Natural killer cell treated with Interleukin-12 subunit alpha and Interleukin-12 subunit beta and Interleukin-15 and Interleukin-18, amount 100 ng/mL, for 72 hours (primary cell): ENCODE measurements at places on chromosomes 12 and 14. TPM values are rescaled to one million over a fixed set of nuclear protein-coding genes. Genes with fewer than 3 reads are reported as not detected.

GRCh38 chr12:114302117-114302516 is 103.8 kb downstream of the TBX5 start:
- no peak for DNase-seq

GRCh38 chr12:14664434-14665023 is 31.9 kb downstream of the GUCY2C start:
- DNase-seq, result no peak

- DNase-seq, result no peak
Measured at GRCh38 chr12:102461501-102461900, 18.9 kb downstream of the IGF1 start.

- DNase-seq, result no peak
Measured at GRCh38 chr12:108635201-108635996, 1.7 kb upstream of the SELPLG start.

- DNase-seq, result no peak
Measured at GRCh38 chr12:96698521-96698920, 208.5 kb upstream of the NEDD1 start.

- no peak for DNase-seq
Measured at GRCh38 chr14:64467566-64467965, 2.3 kb downstream of the AKAP5 start.

GRCh38 chr12:68675101-68675842 is 11.5 kb upstream of the NUP107 start:
- DNase-seq, result peak; percentile 81

GRCh38 chr14:87179936-87180335 is 813.0 kb downstream of the GALC start:
- no peak for DNase-seq

GRCh38 chr12:59084511-59085375 is 164.4 kb upstream of the LRIG3 start:
- no peak for DNase-seq

DNA sequence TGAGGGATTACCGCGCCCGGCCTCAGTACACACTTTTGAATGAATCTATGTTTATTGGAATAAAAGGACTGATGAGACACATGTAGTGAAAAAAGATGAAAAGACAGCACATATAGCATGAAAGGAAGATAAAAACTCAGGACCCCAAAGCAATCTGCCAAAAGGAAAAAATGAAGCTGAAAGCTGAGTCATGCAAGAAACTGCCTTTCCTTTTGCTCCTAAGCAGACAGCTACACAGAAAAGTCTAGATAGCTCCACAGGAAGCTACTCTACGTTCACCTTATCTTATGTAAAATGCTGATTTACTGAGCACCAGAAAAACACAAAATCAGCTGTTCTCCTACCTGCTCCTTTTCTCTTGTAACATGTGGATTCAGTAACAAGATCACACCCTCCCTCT is 128.4 kb downstream of the NTF3 start:
- no peak for DNase-seq

- no peak for DNase-seq
Measured at GRCh38 chr14:68109132-68109900, 289.7 kb downstream of the RAD51B start.

DNA sequence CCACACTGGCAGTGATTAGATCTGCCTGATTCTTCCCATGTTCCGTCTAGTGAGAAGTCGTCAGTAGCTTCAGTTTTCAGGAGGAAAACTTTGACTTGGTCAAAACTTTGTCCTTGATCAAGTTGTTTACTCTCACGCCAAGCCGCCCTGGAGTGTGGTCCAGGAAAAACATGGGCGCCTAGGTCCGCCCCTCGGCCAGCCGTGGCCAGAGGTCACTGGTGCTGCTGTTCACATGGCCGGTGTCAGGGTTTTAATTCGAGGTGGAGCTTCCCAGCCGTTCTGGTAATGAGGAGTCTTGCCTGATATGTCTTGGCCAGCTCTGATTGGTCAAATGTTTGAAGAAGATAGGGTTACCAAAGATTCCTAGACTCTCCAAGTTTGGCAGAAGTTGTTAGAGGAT is 71.5 kb downstream of the PPP2R5C start:
- no peak for DNase-seq

- DNase-seq, result no peak
Measured at GRCh38 chr12:93419388-93420034, 22.2 kb downstream of the UBE2N start.

DNA sequence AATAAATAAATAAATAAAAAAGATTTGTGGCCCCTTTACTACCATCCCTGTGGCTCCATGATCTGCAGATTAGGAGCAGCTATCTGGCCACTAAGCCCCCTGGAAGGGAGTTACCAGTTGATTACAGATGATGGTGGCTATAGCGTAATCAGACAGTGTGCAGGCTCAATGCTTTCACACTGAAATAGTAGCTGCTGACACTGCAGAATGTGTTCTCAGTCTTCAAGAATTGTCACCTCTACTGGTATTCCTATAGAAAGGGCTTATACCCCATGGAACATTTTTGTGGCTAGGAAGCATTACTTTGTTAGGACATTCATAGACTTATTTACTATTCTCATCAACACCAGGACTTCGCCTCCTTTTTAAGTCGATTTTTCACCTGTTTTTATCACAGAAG is 30.9 kb downstream of the DCAF4 start:
- DNase-seq, result no peak

DNA sequence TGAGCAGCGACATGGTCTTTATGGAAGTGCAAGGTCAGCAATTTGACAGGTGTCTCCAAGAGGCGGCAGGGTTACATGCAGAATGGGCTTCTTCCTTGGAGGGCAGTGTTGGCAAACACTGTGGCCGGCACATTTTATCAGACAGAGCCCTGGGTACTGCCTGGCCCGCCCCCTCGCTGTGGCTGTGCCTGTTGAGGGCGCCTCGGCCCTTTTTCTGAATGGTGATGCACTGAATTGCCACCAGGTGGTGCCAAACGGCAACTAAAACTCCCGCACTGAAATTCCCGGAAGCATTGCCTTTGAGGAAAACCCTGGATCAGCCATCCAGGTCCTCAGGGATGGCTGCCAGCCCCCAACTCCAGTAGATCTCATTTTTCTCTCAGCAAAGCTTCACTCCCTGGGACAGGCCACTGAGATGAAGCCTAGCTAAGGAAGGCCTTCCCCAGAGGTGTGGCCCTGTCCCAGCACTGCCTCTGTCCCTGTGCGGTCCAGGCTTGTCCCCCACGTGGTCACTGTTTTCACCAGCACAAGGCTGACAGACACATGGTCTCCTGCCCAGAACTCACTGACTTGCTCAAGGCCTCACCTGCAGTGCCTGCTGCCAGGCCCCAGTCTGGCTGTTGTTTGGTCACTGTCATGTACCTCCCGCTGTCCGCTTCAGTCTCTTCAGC is 73.6 kb downstream of the TESC start:
- no peak for DNase-seq

DNA sequence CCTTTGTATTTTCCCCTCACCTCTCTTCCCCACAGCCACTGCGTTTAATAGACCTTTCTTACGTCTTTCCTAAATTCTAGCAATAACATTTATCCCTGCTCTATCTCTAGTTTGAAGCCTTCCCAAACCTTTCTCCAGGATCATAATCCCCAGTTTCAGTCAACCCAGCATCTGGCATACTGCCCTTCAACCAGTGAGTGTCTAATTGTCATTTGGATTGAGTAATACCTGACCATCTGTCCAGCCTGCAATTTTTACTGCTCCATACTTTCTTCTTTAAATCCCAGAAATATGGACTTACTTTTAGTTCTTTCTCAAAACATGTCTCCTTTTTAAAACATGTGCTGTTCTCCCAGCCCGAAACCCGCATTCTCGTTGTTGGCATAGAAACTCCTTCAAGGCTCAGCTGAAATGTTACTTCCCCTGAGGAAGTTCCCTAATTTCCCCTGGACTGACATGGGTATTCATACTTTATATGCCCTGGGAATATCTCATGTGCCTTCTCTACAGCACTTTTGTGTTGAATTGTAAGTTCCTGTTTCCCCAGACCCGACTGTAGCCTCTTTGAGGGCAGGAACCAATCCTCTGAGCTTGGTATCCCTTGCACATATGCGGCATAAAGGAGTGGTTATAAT is 65.1 kb upstream of the ETV6 start:
- DNase-seq, result no peak

- no peak for DNase-seq
Measured at GRCh38 chr12:112163471-112163991, 38.2 kb downstream of the TRAFD1 start.

GRCh38 chr14:65045006-65045405 is 57.3 kb downstream of the MAX start:
- DNase-seq, result no peak

GRCh38 chr12:57733928-57734327 is 4.6 kb downstream of the AGAP2 start:
- no peak for DNase-seq

DNA sequence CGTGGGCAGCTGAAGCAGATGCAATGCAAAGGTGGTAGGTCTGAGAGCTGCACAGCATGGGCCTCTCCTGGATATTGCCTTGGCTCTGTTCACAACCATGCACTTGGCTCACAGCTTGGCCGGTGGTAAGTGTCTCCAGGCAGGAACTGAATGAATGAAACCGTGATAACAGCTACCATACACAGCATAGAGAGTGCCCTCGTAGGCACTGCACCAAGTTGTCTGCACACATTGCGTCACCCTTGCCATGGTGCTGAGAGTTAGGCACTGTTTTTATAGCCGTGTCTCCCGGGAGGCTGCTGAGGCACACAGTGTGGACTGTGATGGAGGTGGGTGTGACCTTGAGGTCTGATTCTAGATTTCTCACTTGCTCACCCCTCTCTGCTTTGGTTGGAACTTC is 157.6 kb upstream of the VASH1 start:
- DNase-seq, result no peak

GRCh38 chr12:125194163-125194773 is 129.0 kb downstream of the AACS start:
- DNase-seq, result peak; percentile 12

GRCh38 chr12:67062193-67062592 is 207.0 kb upstream of the CAND1 start:
- DNase-seq, result no peak

DNA sequence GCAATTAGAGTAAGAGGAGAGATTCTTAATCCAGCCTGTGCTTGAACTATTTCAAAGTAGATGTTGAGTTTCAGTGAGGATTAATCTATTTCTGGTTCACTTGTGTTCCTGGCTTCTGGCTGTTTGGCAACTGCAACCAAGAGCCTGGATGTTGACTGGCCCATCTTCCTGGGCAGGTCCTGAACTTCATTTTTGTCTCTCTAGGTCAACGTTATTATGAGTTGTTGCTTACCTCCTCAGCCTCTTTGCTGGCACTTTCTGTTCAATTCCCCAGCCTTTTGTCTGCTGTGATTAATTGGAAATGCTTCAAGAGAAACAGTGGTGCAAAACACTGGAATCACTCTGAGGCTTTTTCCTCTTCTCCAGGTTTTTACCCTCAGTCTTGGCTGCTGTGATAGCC is 56.8 kb downstream of the TMEM132D start:
- no peak for DNase-seq

EFS gene
- total RNA-seq, result not detected

GPR84 gene
- total RNA-seq, result 23.5 TPM

PLEKHG7 gene
- not detected for total RNA-seq

CDCA3 gene
- total RNA-seq, result 105 TPM

SLC5A8 gene
- total RNA-seq, result not detected

PTGDR gene
- 3.8 TPM for total RNA-seq

FGF23 gene
- total RNA-seq, result not detected

AKAP3 gene
- total RNA-seq, result 0.86 TPM

GALNT9 gene
- not detected for total RNA-seq

FAM161B gene
- 3.8 TPM for total RNA-seq

FAM222A gene
- total RNA-seq, result 1.2 TPM

NKX2-1 gene
- not detected for total RNA-seq

VWF gene
- total RNA-seq, result not detected

GPR162 gene
- not detected for total RNA-seq

SRP54 gene
- 84.8 TPM for total RNA-seq

LRRK2 gene
- 0.29 TPM for total RNA-seq
